Thymus (tissue), 14 donors: ENCODE measurements at places on chromosomes 12 and 14. TPM values are rescaled to one million over a fixed set of nuclear protein-coding genes. Genes with fewer than 3 reads are reported as not detected.

Gene TSHR
- 20.1 TPM for total RNA-seq

Gene TAS2R10
- 0.47 TPM for total RNA-seq

Gene MYF5
- total RNA-seq: not detected

Gene IFI27
- 360 TPM for total RNA-seq

DNA sequence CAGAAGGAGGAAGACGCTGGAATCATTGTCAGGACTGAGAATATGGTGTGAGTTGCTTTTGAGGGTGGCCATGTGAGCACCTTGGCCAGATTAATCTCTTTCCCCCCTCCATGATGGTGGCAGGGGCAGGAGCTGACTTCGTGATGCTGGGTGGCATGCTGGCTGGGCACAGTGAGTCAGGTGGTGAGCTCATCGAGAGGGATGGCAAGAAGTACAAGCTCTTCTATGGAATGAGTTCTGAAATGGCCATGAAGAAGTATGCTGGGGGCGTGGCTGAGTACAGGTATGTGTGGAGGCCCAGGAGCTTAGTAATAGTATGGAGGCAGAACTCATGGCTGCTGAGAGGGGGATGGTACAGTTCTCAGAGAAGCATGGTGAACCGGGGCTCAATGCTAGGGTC is 4.3 kb downstream of the TINF2 start:
- DNase-seq: no peak

DNA sequence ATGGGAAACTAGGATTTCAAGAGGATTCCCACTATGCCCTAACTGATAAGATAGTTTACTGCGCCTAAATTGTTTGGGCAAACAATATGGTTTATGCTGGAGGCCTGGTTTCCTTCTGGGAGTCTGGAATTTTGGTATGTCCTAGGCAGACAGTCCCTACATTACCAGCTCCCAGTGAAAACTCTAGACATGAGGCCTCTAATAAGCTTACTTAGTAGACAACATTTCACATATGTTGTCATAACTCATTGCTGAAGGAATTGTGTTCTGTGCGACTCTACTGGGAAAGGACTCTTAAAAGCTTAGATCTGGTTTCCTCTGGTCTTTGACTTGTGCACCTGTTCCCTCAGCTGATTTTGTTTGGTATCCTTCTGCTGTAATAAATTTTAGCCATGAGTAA is 18.0 kb upstream of the PRPF39 start:
- DNase-seq: no peak

GRCh38 chr14:35365130-35366055 is 39.2 kb downstream of the NFKBIA start:
- peak; percentile 31 for DNase-seq

DNA sequence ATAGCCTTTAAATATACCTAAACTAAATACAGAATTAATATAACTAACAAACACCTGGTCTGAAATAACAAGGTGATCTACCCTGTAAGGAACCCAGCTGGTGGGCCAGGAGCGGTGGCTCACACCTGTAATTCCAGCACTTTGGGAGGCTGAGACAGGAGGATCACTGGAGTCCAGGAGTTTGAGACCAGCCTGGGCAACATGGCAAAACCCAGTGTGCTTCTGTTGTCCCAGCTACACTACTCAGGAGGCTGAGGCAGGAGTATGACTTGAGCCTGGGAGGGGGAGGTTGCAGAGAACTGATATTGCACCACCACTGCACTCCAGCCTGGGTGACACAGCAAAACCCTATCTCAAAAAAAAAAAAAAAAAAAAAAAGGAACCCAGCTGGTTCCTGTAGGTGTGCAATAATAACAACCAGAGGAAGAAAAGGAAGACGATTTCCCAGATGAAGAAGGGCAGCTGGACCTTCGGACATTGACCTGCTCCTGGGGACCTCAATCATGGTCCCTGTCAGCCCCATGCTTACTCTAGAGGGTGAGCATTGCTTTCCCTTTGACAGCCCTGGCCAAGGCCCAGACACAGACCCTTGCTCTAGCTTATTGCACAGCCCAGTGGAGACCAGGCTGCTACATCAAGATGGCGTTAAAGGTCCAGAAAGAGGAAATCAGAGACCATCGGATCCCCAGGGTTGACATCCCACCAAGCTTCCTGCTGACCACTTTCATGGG is 5.4 kb downstream of the FOS start:
- no peak for DNase-seq

DNA sequence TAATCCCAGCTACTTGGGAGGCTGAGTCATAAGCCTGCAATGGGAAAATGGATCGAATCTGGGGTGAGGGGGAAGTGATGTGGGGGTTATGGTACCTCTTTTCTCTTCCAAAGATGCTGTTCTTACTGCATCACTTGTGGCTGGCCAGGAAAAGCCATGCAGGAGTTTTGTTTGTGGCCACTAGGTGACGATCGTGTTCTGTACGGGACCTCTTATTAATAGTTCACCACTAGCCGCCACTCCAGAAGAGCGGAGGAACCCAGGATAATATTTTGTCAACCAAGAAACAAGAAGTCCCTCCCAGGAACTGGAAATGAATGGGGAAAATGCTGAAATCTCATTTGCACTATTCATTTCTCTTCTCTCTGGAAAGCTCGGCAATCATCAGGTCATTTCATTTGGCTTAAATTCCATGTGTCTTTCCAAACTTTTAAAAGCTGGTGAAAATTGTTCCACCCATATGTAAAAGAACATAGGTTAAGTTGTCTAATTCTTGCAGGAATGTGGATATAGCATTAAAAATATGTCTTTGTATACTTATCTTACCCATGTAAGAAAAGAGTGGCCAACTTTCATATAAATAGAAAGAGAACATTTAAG is 8.9 kb downstream of the GPR65 start:
- peak; percentile 56 for DNase-seq

DNA sequence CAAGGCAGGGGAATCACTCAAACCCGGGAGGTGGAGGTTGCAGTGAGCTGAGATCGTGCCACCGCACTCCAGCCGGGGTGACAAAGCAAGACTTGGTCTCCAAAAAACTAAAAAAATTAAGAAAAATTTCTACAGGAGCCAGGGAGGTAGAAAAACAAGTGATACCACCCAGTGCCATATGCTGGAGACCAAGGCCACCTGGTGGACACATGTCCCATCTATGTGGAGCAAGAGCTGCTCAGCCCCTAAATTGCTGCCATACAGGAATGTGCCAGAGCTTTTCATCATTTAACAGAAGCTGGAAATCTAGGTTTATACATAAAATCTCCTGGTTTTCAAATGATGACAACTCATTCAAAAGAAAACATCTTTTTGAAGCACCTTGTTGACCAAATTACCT is 61.4 kb upstream of the ELK3 start:
- DNase-seq: no peak

GRCh38 chr12:110661337-110661972 is 27.5 kb downstream of the HVCN1 start:
- no peak for DNase-seq

DNA sequence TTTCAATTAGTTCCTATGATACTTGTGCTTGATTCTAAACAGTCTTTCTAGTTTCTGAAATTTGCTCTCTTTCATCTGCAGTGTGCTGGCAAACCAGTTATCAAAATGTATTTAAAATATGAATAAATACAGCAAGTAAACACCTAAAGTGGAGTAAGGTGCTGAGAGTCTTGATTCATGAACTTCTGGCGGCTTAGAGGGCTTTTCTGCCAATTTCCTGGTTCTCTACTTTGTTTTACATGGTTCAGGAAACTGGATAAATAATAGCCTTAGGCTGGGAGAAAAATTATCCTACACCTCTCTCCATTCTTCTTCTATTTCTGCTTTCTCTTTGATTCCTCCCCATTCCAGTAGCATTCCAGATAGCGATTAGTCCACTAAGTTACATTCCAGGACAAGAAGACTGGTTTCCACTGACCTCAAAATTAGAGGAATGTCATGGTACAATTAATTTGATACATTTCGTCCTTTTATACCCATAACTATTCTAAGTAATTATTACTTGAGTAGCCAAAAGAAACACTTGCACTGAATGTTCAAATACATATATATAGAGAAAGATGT is 14.9 kb downstream of the ATP2B1 start:
- DNase-seq: no peak

- no peak for DNase-seq
Observed at GRCh38 chr14:104429291-104429861, 150.2 kb upstream of the C14orf180 start.
